Iris pigment epithelial cell (primary cell): ENCODE measurements at places on chromosomes 7 and 10.
A peak's percentile ranks its signal among the peaks of the same experiment; 100 is the strongest.

- DNase-seq: peak; percentile 23
These were observed 562.6 kb upstream of the GALNT17 start for GRCh38 chr7:70569335-70569819.

DNA sequence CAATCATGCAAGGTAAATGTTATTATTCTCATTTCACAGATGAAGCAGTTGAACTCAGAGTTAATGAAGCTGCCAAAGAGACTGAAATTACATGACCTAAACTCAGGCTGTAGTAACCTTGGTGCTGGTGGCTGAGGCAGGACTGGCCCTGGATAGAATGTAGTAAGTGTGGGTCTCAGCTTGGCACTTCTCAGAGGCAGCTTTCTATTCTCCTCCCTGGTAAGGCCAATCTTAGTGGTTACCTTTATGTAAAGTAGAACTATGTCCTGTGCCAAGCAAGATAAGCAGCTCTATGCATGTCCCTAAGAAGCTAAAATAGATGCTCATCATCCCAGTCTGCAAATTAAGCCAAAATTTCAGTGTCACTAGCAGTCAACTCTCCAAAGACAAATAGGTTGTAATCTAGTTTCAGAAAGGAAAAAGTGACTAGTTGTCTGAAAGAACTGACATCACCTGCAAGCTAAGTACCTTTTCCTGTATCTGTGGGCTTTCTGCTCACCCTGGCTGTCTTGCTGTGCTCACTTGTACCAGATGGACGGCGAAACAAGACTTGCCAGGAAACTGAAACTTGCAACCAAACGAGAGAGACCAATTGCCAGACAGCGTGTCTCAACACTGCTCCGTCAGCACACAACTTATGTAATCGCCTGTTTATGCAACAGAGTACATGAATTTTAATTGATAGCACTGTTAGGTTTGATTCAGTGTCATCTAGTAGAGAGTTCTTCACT is 43.7 kb downstream of the CH25H start:
- DNase-seq: no peak

- peak; percentile 87 for DNase-seq
These were observed 1.4 kb upstream of the CUX1 start for GRCh38 chr7:101815826-101816594.

DNA sequence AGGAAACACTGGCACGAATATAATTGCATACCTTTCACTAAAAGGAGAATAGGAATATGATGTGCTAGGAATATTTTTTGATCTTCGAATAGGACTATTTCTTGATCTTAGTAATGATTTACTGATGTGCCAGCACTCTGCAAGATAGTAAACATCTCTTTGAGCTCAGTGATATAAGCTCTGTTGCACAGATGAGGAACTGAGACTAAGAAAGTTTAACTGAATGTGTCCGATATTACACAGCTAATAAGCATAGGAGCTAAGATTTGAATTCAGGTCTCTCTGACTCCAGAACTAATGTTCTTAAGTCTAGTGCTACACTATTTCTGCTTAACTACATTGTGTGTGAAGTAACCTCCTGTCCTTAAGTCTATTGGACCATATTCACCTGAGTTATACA is 98.4 kb upstream of the PTPRZ1 start:
- DNase-seq: no peak

DNA sequence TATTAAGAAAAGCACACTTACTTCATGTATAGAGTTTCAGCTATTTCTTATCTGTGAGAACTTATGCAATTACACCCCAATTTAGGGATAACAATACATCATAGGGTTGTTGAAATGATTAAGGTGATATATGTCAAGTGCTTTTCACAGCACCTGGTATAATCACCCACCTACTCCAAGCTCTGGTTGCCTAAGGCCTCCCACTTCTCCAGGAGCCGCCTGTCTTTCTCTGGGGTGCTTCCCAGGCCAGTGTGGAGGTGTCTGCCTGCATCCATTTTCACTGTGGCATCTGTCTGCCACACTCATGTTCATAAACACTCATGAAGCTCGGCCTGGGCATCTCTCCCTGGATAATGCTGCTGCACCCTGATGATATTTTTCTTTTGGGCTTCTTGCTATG is 250.3 kb downstream of the STK31 start:
- no peak for DNase-seq

GRCh38 chr7:6159524-6160031 is 112.8 kb downstream of the CYTH3 start:
- DNase-seq: no peak

- no peak for DNase-seq
These were observed 40.1 kb upstream of the ADGRA1 start for GRCh38 chr10:133047526-133048123.

DNA sequence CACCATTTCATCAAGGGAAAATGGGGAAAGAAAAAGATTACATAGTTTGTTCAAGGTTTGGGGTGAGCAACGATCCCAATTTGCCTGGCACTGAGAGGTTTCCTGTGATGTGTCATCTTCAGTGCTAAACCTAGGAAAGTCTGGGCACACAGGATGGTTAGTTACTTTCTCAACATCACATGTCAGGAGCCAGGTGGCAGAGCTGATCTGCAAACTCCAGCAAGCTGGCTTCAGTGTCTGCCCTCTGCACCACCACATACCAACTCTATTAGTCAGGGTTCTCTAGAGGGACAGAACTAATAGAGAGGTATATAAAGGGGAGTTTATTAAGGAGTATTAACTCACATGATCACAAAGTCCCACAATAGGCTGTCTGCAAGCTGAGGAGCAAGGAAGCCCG is 11.3 kb downstream of the ADAM12 start:
- DNase-seq: peak; percentile 40

GRCh38 chr10:122850705-122851640 is 5.3 kb upstream of the CUZD1 start:
- peak; percentile 78 for DNase-seq
